ENCODE measurements at places on chromosomes 5 and 9. TPM values are rescaled to one million over a fixed set of nuclear protein-coding genes. Genes with fewer than 3 reads are reported as not detected.

FAM169A gene
- 5.3 TPM for polyA plus RNA-seq

SVEP1 gene
- not detected for polyA plus RNA-seq

PCDHA1 gene
- not detected for polyA plus RNA-seq

AMBP gene
- polyA plus RNA-seq = not detected

TIMD4 gene
- 9.4 TPM for polyA plus RNA-seq

ITGA2 gene
- polyA plus RNA-seq = not detected

DPYSL3 gene
- polyA plus RNA-seq = 0.27 TPM

BHMT2 gene
- not detected for polyA plus RNA-seq

SLC36A2 gene
- polyA plus RNA-seq = not detected

EDIL3 gene
- polyA plus RNA-seq = 0.17 TPM

LMBRD2 gene
- polyA plus RNA-seq = 5.6 TPM

LSM11 gene
- polyA plus RNA-seq = 1.5 TPM

DAPK1 gene
- polyA plus RNA-seq = 55.5 TPM

LYRM7 gene
- 61.0 TPM for polyA plus RNA-seq

SLC1A3 gene
- polyA plus RNA-seq = 3.8 TPM

HSD17B3 gene
- polyA plus RNA-seq = not detected

NAIP gene
- polyA plus RNA-seq = 4.2 TPM

MYOT gene
- polyA plus RNA-seq = 1.5 TPM

MARCOL gene
- polyA plus RNA-seq = not detected

IL13 gene
- polyA plus RNA-seq = not detected

DENND1A gene
- 46.6 TPM for polyA plus RNA-seq

PFN3 gene
- not detected for polyA plus RNA-seq

PCDHGA12 gene
- 0.16 TPM for polyA plus RNA-seq

FABP6 gene
- polyA plus RNA-seq = 0.75 TPM

SUSD3 gene
- polyA plus RNA-seq = 32.9 TPM

PTPN3 gene
- polyA plus RNA-seq = 0.98 TPM

Data from GM12878 (cell line).